Left lobe of liver (tissue), 2 donors: ENCODE measurements at places on chromosomes 1 and 21. TPM values are rescaled to one million over a fixed set of nuclear protein-coding genes. Genes with fewer than 3 reads are reported as not detected.

Gene NES
- 1.4 TPM for total RNA-seq

Gene ASPM
- 0.35 TPM for total RNA-seq

DNA sequence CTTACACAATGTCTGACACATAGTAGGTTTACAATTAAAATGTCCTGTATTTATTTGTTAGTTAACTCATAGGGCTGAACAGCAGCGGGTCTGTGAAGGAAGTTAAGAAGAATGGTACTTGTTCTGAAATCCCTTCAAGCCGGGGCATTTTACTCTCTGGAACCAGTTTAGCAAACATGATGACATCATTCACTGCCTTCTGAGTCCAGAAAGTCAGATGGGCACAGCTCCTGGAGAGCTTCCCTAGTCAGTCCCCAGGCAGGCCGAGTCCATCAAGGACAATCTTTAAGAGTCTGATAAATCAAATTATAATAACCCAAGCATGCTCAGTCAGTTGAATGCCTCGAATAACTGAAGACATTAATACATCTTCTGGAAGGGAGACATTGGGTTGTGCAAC is 125.4 kb upstream of the DAB1 start:
- no peak for DNase-seq

DNA sequence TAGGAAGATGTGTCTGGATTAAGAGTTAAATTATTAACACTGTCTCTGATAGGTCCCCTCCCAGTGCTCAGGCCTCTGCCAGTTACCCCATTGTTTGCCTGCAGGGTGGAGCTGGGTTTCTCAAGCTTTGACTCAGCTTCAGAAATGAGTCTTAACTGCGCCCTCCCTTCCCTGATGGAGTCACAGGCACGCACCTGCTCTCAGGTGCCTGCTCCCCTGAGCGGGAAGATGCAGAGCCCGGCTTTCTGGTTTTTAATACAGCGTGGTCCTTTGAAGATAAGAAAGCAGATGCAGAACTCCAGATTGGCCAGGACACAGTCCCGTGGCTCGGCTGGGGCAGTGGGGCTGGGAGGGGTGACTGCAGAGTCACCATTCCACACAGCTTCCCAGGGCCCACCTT is 3.2 kb upstream of the SPRR4 start:
- DNase-seq = no peak

DNA sequence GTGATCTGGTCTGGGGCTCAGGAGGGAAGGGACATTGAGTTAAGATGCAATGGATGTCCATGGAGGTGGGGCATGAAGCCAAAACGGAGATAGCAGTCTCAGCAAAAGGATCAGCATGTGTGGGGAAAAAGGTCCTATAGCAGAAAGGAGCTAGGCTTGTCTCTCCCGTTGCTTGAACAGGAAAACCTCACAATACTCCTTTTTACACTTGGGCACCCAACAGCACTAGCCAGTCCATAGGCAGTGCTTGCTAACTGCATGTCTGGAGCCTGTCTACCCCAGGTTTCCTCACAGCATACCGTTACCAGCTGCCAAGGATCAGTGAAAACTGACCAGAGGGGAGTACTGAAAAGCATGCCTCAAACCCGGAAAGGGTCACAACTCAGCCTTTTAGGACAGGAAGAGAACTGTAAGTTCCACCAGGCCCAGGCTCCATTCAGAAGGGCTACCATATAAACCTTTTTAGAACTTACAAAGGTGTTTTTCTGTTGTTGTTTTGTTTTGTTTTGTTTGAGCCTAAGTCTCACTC is 78.6 kb downstream of the JAK1 start:
- DNase-seq = no peak
